Stimulated activated CD8-positive, alpha-beta memory T cell treated with anti-CD3 and anti-CD28 coated beads, Interleukin-4, amount 100 ng/mL, for 1 hour (primary cell): ENCODE measurements at places on chromosomes 13 and 19.

GRCh38 chr19:54469496-54469934 is 3.6 kb downstream of the CDC42EP5 start:
- DNase-seq = no peak

DNA sequence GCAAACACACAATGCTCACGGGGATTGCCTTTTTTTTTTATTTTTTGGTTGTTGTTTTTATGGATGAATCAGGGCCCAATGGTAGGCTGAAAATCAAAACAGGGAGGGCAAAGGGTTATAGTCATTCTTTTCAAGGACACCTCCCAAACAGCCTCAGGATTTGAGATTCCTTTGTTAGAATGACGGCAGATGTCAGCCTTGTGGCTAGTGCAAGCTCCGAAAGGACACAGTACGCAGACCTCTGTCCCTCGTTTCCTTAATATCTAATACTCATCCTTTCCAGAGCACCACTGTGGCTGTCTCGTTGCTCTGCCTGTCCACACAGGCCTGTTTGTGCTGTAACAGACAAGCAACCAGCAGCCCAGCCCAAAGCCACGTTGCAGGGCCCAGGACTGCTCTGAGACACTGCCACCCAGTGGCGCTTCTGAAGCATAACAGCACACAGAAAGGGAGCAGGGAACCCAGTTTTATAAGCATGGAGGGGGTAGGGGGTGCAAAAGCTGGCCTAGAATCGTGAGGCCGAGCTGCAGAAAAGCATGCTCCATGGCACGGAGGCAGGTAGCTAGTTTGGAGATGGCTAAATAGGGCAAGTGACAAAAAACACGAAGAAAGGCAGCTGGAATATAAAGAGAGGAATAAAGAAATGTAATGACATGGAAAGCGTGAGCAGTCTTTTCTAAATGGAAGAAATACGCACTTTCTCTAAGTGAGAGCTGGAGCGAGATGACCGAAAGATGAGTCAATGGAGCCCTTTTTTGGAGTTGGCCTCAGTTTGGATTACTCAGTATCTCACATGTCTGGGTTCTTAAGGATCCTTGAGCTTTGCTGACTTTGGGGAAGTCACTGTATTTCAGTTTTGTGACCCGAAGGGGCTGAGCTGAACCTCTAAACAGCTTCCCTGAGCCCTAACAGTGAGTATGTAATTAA is 40.7 kb upstream of the MEDAG start:
- DNase-seq = peak; percentile 15

- no peak for DNase-seq
Observed at GRCh38 chr19:2076526-2076944, 19.6 kb downstream of the MOB3A start.

DNA sequence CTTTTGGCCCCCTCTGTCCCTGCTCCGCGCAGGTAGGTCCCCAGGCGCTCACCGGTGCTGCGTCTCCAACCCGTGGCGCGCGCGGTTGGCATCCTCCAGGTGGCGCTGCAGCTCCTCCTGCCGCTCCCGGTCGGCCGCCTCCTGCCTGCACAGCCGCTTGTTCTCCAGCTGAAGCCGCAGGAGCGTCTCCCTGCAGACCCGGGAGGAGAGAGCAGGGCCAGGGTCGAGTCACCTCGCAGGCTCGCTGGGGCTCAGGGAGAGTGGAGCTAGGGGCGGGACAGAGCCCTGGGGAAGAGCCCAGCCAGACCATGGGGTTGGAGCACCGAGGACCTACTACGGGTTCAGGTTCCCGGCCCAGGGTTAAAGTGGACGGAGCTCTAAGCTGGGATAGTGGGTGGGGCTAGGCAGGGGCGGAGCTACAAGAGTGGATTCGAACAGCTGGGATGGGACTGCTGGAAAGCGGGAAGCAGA is 9.3 kb downstream of the HOOK2 start:
- DNase-seq = no peak

DNA sequence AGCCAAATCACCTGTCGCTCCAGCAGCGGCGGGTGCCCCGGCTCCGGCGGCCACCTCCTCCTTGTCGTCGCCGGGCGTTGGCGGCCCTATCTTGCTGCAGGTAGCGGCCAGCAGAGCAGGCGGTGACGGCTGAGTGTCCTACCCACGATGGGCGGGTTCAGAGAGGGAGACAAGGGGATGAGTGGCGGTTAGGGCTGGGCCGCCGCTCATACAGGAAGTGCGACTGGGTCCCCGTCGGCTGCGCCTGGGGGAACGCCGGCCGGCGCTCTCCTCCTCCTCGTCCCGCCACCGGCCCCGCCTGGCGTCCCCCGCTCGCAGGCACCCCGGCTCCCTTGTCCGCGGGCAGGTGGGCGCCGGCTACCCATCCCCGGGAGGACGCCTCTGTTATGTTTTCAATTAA is 1692.0 kb downstream of the SLITRK5 start:
- no peak for DNase-seq
